ENCODE measurements at places on chromosomes 2 and 18.

DNA sequence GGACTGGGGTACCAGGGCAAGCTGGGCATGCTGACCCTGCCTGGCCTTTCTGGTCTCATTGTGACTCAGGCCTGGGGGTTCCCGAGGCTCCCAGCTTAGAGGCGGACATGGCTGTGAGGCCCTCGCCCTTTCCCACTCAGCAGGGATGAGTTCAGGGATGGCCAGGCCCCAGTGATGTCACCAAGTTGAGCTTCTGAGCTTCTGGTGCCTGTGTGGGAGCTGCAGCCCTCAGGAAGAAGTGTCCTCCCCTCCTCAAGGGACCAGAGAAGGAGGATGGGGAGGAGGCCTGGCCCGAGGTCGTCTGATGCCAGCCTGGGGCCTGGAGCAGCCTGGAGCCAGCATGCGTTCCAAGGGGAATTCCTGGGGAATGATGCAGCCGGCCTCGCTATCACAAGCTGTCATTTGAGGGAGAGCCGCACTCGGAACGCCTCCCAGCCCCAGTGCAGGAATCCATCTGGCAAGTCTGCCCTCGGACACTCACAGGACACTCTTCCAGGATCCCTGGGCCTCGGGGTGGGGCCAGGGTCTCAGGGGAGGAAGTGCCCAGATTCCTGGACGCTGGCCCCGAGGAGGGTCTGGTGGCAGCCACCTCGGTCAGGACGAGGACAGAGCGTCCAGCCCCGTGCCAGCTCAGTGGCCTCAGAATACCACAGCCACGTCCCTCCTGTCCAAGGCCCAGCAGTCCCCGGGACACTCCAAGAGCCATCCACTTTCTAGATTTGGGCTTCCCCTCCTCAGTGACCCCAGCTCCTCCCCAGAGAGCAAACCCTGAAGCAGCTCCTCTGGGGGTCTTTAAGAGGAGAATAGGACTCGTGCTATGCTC lies 61.2 kb upstream of the GPC1 start:
- DNase-seq, result peak; percentile 79

- DNase-seq, result no peak
Measured at GRCh38 chr2:140376686-140377085, 1596.5 kb upstream of the NXPH2 start.

DNA sequence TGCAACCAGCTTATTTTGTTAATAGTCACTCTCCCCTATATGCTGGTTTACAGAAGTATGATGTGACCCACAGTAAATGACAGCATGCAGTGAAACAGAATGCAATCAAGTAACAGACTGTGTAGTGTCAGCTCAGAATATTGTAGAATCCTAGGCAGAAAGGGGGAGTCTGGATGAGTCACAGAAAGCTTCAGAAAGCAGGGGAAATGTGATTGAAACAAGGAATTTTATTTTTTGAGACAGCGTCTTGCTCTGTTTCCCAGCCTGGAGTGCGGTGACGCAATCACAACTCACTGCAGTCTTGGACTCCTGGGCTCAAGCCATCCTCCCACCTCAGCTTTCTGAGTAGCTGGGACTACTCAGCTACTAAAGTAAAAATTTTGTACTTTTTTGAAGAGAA lies 219.9 kb upstream of the FBXO11 start:
- no peak for DNase-seq

DNA sequence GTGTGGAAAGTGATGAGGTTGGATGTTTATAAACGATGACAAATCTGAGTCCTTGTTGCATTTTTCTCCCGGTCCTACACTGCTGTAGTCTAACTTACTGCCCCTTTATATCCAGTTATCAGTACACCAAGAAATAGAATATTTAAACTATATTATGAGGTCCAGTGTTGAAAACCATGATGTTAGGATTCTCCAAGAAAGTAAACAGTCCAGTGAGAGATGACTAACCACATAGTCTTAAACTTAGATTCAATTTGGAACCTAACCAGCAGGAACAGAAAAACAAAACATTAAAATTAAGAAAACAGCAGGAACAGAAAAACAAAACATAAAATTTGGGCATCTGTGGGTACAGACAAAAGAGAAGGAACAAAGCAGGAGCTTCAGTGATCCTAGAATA lies 143.2 kb downstream of the TPGS2 start:
- no peak for DNase-seq

GRCh38 chr2:190526105-190526750 lies 8.3 kb downstream of the NEMP2 start:
- no peak for DNase-seq

Measured in HS-27A (cell line).